ENCODE measurements at places on chromosomes 4 and X.

DNA sequence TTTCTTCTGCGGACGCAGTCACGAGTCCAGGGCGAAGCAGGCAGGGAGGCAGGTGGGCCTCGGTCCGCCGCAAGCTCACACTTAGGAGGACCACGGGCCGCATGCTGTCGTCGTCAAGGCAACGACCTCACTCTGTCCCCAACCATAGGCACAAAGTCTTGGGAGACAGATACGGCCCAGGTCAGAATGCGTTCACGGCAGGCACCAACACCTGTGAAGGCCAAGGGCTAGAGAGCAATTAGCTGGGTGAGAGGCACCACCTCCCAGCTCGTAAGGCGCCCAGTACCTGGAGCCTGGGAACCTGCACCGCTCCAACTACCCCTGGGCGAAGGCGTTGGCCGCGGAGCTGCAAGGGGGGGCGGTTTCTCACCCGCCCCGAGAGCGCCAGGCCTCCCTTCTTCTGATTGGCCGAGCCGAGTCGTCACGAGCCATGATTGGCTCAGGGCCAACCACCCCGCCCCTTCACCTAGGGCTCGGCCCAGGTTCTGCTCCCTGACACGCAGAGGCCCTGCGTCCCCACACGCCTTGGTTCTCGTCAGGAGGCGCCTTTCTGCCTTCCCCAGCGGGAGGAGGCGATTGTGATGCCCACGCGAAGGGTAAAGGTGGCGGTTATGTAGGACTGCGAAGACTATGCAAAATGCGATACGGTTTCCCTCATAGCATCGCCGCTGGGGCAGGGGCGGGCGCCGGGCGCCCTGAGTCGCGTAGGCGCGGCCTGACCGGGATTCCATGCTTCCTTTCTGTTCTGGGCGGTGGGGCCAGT, at the start of gene CDKL2:
Gene CDKL2, minus strand, starts transcription at position 355 of the 763 bp plus-strand sequence. CDS start 4,540 bp downstream, outside the sequence.
- peak; percentile 97 for DNase-seq

DNA sequence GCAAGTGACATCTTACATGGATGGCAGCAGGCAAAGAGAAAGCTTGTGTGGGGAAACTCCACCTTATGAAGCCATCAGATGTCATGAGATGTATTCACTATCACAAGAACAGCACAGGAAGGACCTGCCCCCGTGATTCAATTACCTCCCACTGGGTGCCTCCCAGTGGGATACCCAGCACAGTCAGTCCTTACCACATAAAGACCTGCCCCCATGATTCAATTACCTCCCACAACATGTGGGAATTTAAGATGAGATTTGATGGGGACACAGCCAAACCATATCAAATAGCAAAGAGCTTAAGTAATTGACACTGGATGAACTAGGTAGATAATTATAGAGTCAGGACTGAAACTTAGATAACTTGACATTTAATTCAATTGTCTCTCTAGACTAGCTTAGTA, 85.6 kb downstream of the SLIT2 start:
- DNase-seq, result peak; percentile 66

- no peak for DNase-seq
These were observed 1428.7 kb downstream of the PCDH18 start for GRCh38 chr4:136103616-136104015.

DNA sequence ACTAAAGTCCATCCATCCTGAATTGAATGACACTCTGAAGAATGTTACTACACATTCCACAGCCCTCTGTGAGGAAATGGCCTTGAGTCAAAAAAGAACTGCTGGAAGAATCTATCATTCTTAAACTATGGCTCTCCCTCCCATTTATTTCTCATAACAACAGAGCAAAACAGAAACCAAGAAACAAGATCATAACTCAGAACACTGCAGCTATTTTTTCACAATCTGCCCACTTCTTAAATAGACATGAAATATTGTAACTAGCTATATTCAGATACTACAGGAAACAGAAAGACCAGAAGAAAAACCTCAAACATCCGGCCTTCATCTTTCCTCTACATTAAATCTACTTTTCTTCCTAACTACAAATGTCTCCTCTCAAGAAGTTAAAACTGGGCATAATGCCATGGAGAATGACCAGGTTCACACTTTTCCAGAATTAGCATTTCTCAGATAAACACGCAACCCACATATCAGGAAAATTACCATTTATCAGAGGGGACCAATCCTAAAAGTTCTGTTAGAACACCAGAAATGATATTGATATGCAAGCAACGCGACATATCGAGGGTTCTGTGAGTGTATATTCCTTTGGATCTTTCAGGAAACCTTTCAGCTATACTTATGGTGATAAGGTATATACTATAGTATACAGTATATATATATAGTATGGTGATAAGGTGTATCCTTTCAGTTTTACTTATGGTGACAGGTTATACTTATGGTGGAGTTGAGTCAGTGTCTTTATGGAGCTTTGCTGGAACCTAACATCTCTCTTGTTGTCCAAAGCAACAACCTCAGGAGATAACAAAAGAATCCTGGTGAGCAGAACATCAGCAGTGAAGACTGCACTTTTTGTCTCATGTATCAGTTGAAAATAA, 60.4 kb upstream of the IRF2 start:
- no peak for DNase-seq

GRCh38 chr4:16227462-16227868, 1.2 kb upstream of the TAPT1 start:
- peak; percentile 64 for DNase-seq

DNA sequence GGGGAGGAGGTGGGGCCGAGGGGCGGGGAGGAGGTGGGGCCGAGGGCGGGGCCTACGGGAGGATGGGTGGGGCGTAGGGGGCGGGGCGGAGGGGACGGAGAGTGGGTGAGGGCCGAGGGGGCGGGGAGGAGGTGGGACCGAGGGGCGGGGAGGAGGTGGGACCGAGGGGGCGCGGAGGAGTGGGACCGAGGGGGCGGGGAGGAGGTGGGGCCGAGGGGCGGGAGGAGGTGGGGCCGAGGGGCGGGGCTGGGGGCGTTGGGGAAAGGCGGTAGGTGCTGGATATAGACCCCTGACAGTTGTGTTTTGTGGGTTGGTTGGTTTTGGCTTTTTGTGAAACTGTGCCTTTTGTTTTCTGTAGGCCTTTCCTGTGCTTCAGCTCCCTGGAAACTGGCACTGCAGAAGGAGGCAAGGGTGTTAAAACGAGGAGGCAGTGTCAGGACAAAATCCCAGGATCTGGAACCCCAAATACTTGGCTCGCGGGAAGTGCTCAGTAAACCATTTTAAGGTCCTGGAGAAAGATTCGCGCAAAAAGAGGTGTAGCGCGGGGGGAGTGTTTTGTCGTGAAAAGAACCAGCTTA, 580 bp upstream of the MMGT1 start:
- DNase-seq, result peak; percentile 89

DNA sequence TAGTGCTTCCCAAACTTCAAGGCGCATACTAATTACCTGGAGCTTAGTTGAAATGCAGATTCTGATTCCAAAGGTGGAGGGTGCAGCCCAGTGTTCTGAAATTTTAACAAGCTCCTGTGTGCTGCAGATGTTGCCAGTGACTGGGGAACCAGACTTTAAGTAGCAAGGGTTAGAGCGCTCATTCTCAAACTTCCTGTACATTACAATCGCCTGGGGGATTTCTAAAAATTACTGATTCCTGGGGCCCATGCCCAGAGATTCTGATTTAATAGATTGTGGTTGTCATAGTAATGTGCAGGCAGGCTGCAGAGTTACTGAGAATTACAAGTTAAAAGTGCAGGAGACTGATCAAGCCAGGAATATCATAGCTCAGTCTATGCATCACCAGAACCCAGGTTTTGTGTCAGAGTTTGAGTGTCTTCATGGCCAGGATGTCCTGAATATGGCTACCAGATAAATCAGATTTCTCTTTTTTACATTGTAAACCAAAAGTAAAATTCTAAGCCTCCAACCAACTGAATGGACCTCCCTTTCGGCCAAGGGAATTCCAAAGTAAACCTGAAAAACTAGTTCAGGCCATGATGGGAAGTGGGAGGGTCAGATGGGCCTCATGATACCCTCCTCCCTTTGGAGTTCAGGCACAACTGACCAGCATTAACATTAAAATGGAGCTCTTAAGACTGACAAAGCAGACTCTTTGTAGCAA, 121.6 kb downstream of the ATXN3L start:
- DNase-seq, result peak; percentile 75

DNA sequence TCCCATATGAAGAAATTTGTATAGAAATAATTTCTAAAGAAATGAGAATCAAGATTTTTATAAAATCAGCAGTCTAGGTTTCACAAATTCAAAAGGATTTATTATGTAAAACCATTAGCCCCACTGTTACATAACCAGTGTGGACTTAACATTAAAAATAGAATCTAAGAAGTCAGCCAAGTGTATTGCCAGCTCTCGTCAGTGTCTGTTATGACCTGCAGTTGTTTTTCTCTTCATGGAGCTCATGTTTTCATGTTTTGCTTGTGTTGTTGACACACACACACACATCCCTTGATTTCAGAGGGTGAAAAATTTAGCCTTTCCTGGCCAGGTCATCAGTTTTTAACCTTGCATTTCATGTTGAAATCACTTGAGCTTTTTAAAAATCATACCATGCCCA, 39.5 kb downstream of the USP38 start:
- no peak for DNase-seq

GRCh38 chr4:147651563-147651962, 32.4 kb downstream of the PRMT9 start:
- no peak for DNase-seq

GRCh38 chrX:86016139-86016538, 31.2 kb downstream of the CHM start:
- no peak for DNase-seq

DNA sequence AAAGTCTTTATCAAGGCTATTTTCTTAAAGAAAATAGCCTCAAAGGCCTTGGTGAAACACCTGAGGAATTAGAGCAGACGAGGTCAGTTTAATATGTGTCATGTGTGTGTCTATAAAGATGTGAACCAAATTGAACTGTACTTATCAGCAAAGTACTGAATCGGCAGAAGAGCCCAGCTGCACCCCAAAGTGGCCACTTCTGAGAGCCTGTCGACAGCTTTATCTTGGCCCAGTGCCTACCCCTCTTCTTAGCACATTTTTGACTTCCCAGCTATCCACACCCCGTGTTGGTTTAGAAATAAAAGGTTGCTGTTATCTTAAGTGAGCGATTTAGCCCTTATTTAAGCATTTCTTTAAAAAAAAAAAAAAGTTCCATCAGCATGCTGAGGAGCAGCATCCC, 329.7 kb downstream of the FBXW7 start:
- DNase-seq, result no peak

GRCh38 chrX:21933077-21933476, 7.4 kb upstream of the SMS start:
- DNase-seq, result peak; percentile 65

DNA sequence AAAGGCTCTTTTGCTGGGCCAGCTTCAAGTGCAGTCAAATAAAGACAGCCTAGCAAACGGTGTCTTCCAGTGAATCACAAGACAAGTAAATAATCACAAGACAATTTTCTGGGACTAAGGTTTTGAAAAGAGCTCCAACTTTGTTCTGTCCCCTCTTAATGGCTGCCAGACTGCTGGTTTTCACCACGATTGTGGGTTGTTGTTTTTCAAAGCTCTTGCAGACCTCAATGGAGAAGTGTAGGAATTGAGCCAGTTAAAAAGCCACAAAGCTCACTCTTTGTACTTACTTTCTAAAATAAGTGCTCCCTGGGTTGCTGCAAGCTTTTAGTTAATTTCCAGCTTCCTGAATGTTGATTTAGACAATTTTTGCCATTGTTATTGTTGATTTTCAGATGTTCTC, 405.8 kb upstream of the HTR2C start:
- no peak for DNase-seq

GRCh38 chr4:47104986-47105385, 73.6 kb downstream of the GABRB1 start:
- no peak for DNase-seq

GRCh38 chr4:184265546-184266351, 48.1 kb upstream of the ENPP6 start:
- peak; percentile 54 for DNase-seq

DNA sequence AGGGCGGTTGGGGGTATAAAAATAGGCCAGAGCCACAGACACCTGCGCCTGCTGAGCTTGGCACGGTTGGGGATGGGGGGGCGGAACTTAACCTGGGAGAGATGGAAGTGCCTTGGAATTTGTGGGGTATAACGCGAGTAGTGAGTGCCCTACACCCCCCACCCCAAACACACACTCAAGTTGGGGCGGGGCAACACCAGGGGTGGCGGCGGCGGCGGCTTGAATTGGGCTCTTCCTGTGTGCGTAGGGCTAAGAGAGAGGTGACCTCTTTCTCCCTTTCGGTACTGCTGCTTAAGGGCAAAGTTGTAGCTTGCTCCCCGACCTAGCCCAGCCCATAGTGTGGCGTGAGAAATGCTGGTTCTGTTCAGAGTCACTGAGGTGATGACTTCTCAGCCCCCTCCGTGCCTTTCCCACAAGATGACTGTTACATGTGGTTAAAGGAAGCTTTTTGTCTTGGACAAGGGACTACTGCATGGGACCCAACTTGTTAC, 839 bp downstream of the STK26 start:
- no peak for DNase-seq

Data from endodermal cell (in vitro differentiated cells).